ENCODE measurements at places on chromosomes 2 and 18. TPM values are rescaled to one million over a fixed set of nuclear protein-coding genes. Genes with fewer than 3 reads are reported as not detected.

Gene IFIH1
- polyA plus RNA-seq, result 0.88 TPM

Gene IL36B
- not detected for polyA plus RNA-seq

Gene DSG2
- 55.1 TPM for polyA plus RNA-seq

Gene GCA
- polyA plus RNA-seq, result 79.8 TPM

Gene CCDC121
- polyA plus RNA-seq, result 6.1 TPM

Gene HOXD12
- polyA plus RNA-seq, result not detected

Gene CFC1
- 52.6 TPM for polyA plus RNA-seq

Gene TLX2
- not detected for polyA plus RNA-seq

Gene CDH19
- not detected for polyA plus RNA-seq

Gene LHCGR
- 0.51 TPM for polyA plus RNA-seq

Gene FOSL2
- polyA plus RNA-seq, result 2.0 TPM

Gene ZCCHC2
- 5.9 TPM for polyA plus RNA-seq

Gene RGPD3
- polyA plus RNA-seq, result 0.05 TPM

Gene FRZB
- 23.9 TPM for polyA plus RNA-seq

Gene TBC1D8
- 15.2 TPM for polyA plus RNA-seq
